ENCODE measurements at places on chromosomes 12 and 14. TPM values are rescaled to one million over a fixed set of nuclear protein-coding genes. Genes with fewer than 3 reads are reported as not detected.
A peak's percentile ranks its signal among the peaks of the same experiment; 100 is the strongest.

GRCh38 chr12:9651265-9651729 lies 18.2 kb upstream of the CLEC2D start:
- DNase-seq = no peak

NTN4 gene
- total RNA-seq = 47.9 TPM

TGFB3 gene
- 69.4 TPM for total RNA-seq

ALDH1L2 gene
- total RNA-seq = 11.9 TPM

DNA sequence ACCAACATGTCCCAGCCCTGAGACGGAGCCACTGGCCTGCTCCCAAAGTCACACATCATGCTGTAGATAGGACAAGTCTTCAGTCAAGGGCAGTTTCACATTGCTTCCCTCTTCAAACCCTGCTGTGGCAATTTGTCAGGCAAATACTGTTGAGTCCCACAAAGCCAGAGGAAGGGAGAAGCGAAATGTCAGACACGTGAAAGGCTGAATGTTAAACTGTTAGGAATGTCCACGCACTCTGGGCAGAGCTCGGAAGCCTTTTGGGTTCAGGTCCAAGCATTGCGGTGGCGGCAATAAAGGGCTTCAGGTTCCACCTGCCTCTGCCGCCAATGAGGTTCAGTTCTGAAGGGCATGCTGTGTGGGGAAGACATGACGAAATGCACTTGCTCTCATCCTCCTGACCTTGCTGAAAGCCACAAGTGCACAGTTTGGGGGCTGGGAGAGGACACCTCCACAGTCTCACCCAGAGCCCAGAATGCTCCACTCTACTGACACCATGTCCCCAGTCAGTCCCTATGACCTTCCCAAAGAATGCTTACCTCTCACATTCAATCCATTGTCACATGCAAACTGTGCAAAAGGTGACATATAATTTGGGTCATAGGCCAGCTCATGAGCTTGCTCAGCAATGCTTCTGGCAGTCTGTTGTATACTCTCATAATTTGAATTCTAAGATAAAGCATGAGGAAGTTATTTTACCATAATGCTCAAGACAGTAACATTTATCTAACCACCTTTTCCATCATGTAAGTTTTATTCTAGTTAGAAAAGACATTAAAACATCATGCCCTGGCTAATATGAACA lies 35.7 kb downstream of the RAD9B start:
- peak; percentile 45 for DNase-seq

GRCh38 chr12:114688256-114688845 lies 4.4 kb upstream of the TBX3 start:
- no peak for DNase-seq

PRB2 gene
- not detected for total RNA-seq

HOXC4 gene
- total RNA-seq = 0.21 TPM

DNA sequence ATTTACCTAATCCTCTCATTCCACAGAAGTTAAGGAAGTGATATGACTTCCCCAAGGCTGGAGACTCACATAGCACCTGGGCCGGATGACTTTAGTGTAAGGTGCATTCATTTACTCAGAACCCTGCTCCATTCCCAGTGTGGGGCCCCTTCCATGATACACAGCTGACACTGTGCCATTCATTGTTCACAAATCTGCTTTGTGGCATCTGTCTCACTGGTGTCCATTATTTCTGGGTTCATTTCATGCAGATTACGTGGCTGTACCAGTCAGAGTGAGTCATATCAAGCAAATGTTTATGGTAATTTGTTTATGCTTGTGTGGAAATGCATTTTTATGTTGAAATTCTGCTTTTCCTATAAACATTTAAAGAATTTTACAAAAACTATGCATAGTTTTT lies 5.2 kb downstream of the ANO4 start:
- no peak for DNase-seq

LRRIQ1 gene
- 1.1 TPM for total RNA-seq

DNA sequence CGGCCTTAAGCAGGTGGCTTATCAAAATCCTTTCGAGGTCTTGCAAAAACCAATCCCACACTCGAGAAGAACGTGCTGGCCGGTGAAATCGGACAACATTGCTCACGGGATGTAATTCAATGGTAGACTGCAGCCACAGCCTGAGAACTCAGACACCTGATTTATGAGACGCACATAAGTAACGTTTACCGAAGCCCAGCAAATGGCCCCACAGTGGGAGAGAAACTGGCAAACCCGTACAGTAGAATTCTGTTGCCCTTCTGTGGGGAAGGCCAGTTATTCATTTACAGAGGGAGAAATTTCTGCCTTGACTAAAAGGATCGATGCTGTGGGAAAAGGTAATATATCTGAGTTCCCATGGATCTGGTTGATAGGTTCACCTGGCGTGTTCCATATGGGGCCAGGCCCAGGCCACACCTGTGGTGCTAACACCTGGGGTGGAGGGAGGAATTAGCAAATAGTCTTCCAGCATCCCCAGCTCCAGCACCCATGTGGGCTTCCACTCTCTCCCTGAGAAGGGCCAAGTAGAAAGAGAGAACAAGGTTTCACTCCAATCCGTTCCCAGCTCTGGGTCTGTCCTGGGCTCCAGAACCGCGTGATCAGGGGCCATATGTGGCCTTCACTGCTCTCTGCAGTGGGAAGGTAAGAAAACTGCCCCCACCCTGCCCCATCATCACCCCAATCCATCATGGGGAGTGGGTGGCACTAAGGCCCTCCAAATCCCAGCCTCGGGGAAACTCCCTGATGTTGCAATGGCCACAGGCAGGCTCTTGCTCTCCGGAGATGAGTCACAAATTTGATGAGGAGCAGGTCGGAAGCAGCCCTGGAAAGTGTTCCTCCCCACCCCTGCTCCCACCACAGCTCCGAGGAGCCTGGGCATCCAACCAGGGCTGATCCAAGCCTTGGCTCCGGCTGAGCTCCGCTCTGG lies 12.7 kb downstream of the BDKRB1 start:
- DNase-seq = no peak

GRCh38 chr12:94620621-94621020 lies 29.7 kb downstream of the TMCC3 start:
- no peak for DNase-seq

SPX gene
- total RNA-seq = 19.8 TPM

DNA sequence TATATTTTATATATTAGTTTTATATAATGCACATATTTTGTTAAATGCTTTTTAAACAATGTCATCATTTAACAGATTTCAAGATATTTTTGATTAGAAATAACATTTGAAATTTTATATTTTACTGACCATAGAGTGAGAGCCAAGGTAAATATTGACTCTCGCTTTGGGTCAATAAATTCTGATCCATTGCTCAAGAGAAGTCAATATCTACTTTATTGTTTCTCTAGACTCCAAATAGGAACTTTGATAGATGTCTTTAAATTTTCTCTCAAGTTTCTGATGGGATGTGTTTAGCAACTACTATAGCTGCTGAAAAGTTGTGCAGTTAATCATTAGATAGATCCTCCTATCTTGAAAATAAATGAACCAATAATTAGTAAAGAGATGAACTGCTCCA lies 61.4 kb upstream of the ATXN7L3B start:
- DNase-seq = no peak

DNA sequence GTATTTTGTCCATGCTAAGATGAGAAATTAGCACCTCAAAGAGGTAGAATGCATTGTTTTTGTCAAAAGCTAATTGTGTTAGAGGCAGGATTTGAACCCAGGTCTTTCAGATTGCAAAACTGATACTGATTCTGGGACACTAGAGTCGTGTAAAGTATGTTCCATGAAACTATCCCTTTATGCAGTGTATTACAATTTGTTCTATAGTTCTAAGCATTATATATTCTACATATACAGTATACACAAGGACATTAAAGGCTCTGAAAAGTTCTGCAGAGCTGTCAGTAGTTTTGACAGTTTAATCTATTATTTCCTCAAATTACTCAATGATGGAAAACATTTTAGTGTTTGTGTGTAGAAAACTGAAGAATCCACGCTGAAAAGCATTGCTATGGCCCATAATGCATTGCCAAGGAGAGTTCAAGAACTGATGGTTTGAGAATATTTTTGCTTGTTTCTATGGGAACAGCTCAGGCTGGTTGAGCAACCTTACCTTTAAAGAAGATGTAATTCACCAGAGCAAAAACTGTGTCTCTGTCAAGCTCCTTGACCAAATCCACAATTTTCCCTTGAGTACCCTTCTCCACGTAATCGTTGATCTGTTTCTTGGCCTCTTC lies 6.2 kb downstream of the SERPINA1 start:
- no peak for DNase-seq

GRCh38 chr14:44567997-44568396 lies 60.9 kb upstream of the FSCB start:
- no peak for DNase-seq

DNA sequence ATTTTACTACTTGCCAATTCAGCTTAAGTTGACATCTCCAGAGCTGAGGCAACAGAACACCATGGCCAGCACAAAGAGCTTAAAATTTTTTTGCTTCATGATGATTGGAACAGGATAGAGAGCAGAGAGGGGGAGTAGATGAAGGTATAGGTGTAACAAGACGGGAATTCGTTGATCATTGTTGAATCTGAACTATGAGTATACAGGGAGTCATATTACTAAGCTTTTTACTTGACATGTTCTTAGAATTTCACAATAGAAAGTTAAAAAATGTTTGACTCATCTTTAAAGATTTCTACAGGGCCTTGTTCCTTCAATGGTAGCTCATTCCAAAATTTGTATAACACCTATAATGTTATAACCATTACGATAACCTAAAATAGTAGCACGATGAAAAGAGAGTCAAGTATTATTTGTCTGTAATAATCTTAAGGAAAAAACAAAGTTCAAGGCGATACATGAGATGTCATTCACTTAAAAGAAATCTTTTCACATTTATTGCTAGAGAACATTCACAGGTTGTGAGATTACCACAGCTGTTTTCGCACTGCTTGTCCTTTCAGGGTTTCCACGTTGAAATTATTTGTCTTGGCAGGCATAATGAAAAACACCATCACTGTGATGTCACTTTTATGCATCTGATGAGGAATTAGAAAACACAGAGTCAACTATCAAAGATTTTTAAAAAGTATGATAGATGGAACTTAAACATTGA lies 33.9 kb downstream of the SPX start:
- no peak for DNase-seq

DNA sequence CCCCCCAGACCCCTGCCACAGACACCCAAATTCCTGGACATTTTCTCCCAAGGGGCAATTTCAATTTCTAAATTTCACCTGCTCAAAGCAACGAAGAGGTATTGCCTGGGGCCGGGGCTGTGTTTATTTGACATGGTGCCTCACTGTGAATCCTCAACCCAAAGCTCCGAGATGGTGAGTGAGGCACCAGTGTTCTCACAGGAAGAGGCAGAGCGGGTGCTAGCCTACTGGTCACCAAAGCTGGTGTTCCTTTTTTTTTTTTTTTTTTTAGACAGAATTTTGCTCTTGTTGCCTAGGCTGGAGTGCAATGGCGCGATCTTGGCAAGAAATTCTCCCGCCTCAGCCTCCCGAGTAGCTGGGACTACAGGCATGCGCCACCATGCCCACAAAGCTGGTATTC lies 14.8 kb upstream of the SH2B3 start:
- no peak for DNase-seq

- no peak for DNase-seq
Observed at GRCh38 chr14:51080645-51081044, 14.3 kb downstream of the TRIM9 start.

AQP2 gene
- not detected for total RNA-seq

DNA sequence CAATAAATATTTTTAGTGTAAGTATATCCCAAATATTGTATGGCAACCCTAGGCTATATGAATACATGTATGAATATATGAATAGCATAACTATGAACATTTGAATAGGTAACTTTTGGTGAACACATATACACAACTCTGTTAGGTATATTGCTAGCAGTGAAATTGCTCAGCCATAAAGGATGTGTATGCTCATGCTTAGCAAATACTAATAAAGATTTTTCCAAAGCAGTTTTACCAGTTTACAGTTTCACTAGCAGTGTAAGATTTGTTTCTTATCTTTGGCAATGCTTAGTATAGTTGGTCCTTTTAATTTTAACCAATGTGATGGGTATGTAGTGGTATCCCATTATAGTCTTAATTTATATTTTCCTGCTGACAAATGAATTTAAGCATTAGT lies 5.3 kb upstream of the DAAM1 start:
- no peak for DNase-seq

RIMKLB gene
- total RNA-seq = 79.8 TPM

Data from tongue (tissue), 3 donors.